Activated CD8-positive, alpha-beta T cell treated with anti-CD3 and anti-CD28 coated beads, Interleukin-2, amount 10 ng/mL, durations not matched to agents 7 days and 5 days (primary cell): ENCODE measurements at places on chromosomes 5 and 9. TPM values are rescaled to one million over a fixed set of nuclear protein-coding genes. Genes with fewer than 3 reads are reported as not detected.
A peak's percentile ranks its signal among the peaks of the same experiment; 100 is the strongest.

DNA sequence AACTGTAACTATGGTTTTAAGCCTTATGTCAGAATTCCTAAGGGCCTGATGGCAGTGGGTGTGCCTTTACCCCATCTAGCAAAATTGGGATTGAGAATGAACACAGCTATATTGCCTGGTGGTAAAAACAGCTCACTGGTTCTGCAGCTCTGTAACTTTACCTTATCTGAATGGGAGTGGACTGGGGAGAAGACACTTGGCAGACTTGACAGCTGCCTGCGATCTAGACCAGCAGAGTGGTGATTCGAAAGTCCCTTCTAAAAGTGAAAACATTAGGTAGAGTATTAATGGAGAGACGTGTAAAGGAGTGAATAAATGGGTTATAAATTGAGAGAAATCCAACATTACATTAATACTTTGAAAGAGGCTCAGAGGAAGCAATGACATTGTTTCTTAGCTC is 289.1 kb upstream of the EDIL3 start:
- H3K27me3 ChIP-seq, result no peaks in the 10 kb centered on the region
- H3K4me1 ChIP-seq, result no peaks in the 10 kb centered on the region
- no peak overlapping the region for H3K4me3 ChIP-seq

DNA sequence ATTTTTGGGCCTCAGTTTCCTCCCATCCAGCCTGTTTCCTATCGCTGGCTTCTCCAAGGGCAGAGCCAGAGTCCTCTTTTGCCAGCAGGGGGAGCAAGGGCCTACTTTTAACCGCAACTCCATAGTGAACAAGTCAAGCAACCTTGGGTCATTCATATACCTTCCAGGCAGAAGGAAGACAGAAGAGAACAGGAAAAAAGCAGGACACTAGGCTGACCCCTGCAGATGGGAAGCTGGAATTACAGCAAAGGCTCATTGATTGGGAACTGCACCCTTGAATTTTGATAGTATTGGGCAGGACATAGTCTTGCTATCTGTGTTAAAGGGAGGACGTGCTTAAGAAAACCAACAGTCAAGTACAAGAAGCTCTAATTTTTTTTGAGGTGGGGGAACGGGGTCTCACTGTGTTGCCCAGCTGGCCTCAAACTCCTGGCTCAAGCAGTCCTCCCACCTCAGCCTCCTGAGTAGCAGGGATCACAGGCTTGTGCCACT is 30.1 kb downstream of the QRFP start:
- H3K27ac ChIP-seq, result no peak overlapping the region
- peak; percentile 65 for DNase-seq
- H3K4me3 ChIP-seq, result no peak overlapping the region
- H3K4me1 ChIP-seq, result no peaks in the 10 kb centered on the region
- no peaks in the 10 kb centered on the region for H3K27me3 ChIP-seq

Gene OMD
- total RNA-seq, result not detected

Gene POU5F2
- total RNA-seq, result 1.1 TPM

DNA sequence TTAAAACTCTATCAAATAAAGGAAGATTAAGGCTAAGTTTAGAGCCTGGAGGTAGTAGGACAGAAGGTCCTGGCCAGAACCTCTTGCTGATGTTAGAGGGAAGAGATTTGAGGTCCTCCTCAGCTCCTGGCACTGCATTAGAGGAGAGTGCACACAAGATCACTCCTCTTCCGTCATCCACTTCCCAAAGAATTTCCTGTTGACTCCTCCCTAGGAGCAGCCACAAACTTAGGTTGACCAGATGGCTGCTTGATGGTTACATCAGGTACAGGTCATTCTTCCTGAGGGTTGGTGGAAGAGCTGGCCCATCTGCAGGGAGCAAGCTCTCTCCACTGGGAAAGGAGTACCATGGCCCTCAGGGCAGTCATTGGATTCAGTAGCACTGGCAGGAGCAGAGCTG is 93.9 kb upstream of the IL33 start:
- peaks cover 13% of the 10 kb centered on the region for H3K27me3 ChIP-seq
- H3K36me3 ChIP-seq, result no peaks in the 10 kb centered on the region
- no peak overlapping the region for H3K27ac ChIP-seq
- no peak overlapping the region for H3K4me3 ChIP-seq
- DNase-seq, result no peak
- no peaks in the 10 kb centered on the region for H3K4me1 ChIP-seq

Gene ABO
- not detected for total RNA-seq

GRCh38 chr9:26292943-26293342 is 599.7 kb downstream of the CAAP1 start:
- H3K4me3 ChIP-seq, result no peak overlapping the region
- no peak overlapping the region for H3K27ac ChIP-seq
- H3K27me3 ChIP-seq, result no peaks in the 10 kb centered on the region
- H3K36me3 ChIP-seq, result no peaks in the 10 kb centered on the region
